ENCODE measurements at places on chromosomes 5 and 9.

GRCh38 chr9:88578121-88579049 lies 43.4 kb downstream of the NXNL2 start:
- H3K27me3 ChIP-seq: no peaks in the 10 kb centered on the region
- no peak overlapping the region for H3K4me3 ChIP-seq
- no peak overlapping the region for H3K27ac ChIP-seq
- H3K36me3 ChIP-seq: no peaks in the 10 kb centered on the region
- DNase-seq: peak; percentile 42

DNA sequence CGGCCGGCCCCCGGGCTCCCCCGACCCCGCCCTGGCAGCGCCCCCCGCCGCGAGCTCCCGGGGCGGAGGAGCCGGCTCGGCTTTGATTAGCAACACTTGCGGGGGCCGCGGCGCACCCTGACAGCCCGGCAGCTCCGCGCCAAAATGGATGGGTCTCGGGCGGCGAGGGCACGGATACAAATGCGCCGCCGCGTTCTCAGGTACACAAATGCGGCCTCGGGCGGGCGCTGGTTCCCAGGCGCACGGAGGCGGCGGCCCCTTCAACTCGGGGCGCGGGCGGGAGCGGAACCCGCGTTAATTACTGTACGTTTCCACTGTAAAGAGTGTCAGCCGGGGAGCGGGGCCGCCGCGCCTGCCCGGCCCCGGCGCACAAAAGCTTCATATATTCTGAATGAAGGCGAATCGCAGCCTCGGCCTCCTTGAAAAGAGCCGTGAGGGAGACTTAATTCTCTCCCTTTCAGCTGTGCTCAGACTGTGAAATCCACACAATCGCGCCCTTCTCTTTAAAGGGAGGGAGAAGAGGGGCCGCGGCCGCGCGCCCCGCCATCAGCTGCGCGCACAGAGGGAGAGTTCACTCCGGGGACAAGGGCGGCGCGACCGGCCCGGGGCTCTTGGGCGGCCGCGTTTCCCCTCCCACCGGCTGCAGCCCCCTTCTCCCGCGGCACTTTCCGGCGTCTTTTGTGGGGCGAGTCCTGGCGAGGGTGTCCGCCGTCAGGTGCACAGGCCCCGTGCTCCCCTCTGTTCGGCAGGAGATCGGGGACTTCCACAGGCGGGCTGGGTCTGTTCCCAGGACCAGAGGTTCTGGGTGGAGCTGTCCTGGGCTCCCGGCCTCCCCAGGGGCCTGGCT lies 27.0 kb downstream of the MSX2 start:
- H3K4me3 ChIP-seq: no peak overlapping the region
- H3K27me3 ChIP-seq: no peaks in the 10 kb centered on the region
- no peak overlapping the region for H3K27ac ChIP-seq
- no peaks in the 10 kb centered on the region for H3K4me1 ChIP-seq
- no peaks in the 10 kb centered on the region for H3K36me3 ChIP-seq
- DNase-seq: no peak

GRCh38 chr9:121633736-121634135 lies 17.7 kb upstream of the DAB2IP start:
- no peak overlapping the region for H3K4me3 ChIP-seq
- H3K4me1 ChIP-seq: no peaks in the 10 kb centered on the region
- H3K36me3 ChIP-seq: no peaks in the 10 kb centered on the region
- H3K27ac ChIP-seq: no peak overlapping the region
- DNase-seq: no peak
- H3K27me3 ChIP-seq: no peaks in the 10 kb centered on the region

DNA sequence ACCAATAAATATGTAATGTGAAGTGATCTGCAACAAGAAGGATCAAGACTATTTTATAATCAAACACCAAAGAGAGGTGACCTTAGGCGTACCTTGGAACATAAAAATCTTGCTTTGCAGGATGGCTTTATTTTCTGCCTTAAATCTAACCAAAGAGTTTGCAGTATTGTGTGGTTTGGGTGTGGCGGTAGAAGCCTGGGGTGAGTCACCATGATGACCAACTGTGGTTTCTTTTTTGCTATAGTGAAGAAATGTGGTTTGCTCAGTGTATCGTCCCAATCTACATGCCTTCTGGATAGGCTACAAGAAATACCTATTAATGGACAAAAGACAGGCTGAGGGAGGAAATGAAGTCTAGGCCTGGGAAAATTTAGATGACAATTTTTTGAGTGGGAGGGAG lies 5.1 kb upstream of the CAST start:
- peaks cover 17% of the 10 kb centered on the region for H3K27me3 ChIP-seq
- H3K36me3 ChIP-seq: no peaks in the 10 kb centered on the region
- no peak overlapping the region for H3K27ac ChIP-seq
- peaks cover 10% of the 10 kb centered on the region for H3K4me1 ChIP-seq

GRCh38 chr5:37375091-37375490 lies 4.0 kb upstream of the WDR70 start:
- no peak overlapping the region for H3K4me3 ChIP-seq
- H3K4me1 ChIP-seq: peaks cover 22% of the 10 kb centered on the region
- no peaks in the 10 kb centered on the region for H3K27me3 ChIP-seq
- no peak for DNase-seq
- H3K36me3 ChIP-seq: no peaks in the 10 kb centered on the region
- no peak overlapping the region for H3K27ac ChIP-seq

GRCh38 chr5:66718374-66719002 lies 122.3 kb downstream of the MAST4 start:
- peak overlapping the region; percentile 24 for H3K27ac ChIP-seq
- no peaks in the 10 kb centered on the region for H3K27me3 ChIP-seq
- DNase-seq: no peak
- H3K4me3 ChIP-seq: no peak overlapping the region
- H3K4me1 ChIP-seq: peaks cover 22% of the 10 kb centered on the region
- H3K36me3 ChIP-seq: no peaks in the 10 kb centered on the region

DNA sequence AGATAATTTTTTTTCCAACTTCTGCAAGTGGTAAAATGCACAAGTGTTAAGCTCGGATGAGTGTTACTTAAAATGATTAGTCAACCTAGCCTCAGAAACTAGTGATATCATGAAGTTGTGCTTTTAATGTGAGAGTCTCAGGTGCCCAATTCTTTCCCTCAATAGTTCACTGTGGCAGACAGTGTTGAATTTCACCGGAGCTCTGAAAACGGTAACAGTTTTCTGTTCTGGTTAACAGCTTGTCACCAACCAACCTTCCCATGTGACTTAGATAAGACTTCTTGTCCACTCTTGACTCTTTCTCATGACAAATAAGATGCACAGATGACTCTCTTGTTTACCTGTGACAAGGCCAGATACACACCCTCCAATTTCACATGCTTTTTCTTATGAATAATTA lies 125.5 kb downstream of the OSTF1 start:
- no peak overlapping the region for H3K4me3 ChIP-seq
- DNase-seq: no peak
- H3K4me1 ChIP-seq: no peaks in the 10 kb centered on the region

DNA sequence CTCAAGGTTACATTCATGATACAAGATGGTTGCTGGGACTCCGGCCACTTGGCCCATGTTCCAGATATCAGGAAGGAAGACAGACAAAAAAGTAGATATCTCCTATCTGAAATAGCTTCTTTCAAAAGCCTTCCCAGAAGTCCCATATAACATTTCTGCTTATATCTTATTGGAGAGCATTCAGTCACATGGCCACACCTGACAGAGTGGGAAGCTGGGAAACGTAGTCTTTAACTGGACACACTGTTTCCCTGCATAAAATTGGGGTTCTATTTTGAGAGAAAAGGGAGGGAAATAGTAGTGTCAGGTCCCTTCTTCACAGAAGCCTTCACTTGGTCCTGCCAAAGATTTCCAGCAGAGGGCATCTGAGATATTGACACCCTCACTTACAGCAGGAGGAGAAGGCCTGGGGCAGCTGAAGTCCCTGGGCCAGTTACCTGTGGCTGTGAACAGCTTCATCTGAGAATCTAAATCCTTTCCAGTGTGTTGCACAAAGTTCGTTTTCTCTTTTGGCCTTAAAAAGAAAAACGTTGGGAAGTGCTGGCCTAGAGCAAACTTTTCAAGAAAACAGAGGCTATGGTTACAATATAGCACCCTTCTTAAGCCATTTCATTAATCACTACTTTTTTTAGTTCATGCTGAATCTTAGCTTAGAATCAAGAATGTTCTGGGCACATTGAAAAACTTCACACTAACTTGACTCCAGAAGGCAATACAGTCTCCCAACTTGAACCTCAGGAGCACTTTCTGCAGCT lies 33.5 kb downstream of the SPEF2 start:
- H3K36me3 ChIP-seq: no peaks in the 10 kb centered on the region
- peak; percentile 75 for DNase-seq
- no peak overlapping the region for H3K4me3 ChIP-seq
- peak overlapping the region; percentile 54 for H3K27ac ChIP-seq
- H3K27me3 ChIP-seq: no peaks in the 10 kb centered on the region

- H3K27ac ChIP-seq: no peak overlapping the region
- H3K36me3 ChIP-seq: peaks cover 54% of the 10 kb centered on the region
- no peak overlapping the region for H3K4me3 ChIP-seq
- no peak for DNase-seq
- no peaks in the 10 kb centered on the region for H3K4me1 ChIP-seq
These were observed 46.2 kb upstream of the FBXW11 start for GRCh38 chr5:172052450-172053236.

- no peaks in the 10 kb centered on the region for H3K4me1 ChIP-seq
- DNase-seq: no peak
- H3K27me3 ChIP-seq: no peaks in the 10 kb centered on the region
- H3K27ac ChIP-seq: no peak overlapping the region
- no peaks in the 10 kb centered on the region for H3K36me3 ChIP-seq
These were observed 259.5 kb downstream of the GRIA1 start for GRCh38 chr5:153749960-153750359.

GRCh38 chr9:132163876-132164603 lies 2.2 kb downstream of the NTNG2 start:
- H3K4me3 ChIP-seq: no peak overlapping the region
- H3K27ac ChIP-seq: no peak overlapping the region
- DNase-seq: no peak

GRCh38 chr5:64814073-64814472 lies 45.3 kb downstream of the CWC27 start:
- no peaks in the 10 kb centered on the region for H3K27me3 ChIP-seq
- H3K27ac ChIP-seq: no peak overlapping the region
- no peaks in the 10 kb centered on the region for H3K4me1 ChIP-seq
- no peak for DNase-seq
- no peak overlapping the region for H3K4me3 ChIP-seq

DNA sequence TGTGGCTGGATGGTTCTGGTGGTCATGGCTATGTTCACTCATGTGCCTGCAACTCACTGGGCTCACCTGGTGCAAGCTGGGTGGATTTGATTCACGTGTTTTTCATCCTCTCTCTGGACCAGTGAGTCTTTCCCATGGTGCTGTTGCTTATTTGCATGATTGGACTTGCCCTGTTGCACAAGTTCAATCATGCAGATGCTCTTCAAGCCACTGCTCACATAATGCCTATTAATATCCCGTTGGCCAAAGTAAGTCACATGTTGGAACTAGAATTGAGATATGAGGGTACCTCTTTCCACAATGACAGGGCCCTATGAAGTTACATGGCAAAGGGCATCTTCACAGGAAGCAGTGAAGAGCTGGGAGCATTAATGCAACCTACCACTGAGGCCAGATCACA lies 26.5 kb upstream of the MROH2B start:
- no peak overlapping the region for H3K4me3 ChIP-seq
- DNase-seq: no peak
- H3K4me1 ChIP-seq: no peaks in the 10 kb centered on the region
- no peaks in the 10 kb centered on the region for H3K27me3 ChIP-seq

DNA sequence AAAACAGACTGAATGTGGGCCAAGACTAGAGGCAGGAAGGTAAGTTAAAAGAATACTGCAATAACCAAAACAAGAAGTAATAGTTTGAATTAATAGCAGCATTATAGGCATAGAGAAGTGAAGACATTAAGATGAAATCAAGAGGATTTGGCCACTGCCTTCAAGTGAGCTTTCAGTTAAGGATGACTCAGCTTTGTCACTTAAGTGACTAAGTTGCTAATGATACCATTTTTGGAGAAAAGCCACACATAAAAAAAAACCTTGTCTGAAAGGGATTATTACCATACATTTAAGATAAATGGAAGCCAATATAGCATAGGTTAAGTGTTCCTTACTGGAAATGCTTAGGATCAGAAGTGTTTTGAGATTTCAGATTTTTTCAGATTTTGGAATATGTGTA lies 57.0 kb downstream of the ECPAS start:
- H3K4me1 ChIP-seq: no peaks in the 10 kb centered on the region
- H3K27ac ChIP-seq: no peak overlapping the region
- H3K27me3 ChIP-seq: no peaks in the 10 kb centered on the region
- H3K36me3 ChIP-seq: no peaks in the 10 kb centered on the region

DNA sequence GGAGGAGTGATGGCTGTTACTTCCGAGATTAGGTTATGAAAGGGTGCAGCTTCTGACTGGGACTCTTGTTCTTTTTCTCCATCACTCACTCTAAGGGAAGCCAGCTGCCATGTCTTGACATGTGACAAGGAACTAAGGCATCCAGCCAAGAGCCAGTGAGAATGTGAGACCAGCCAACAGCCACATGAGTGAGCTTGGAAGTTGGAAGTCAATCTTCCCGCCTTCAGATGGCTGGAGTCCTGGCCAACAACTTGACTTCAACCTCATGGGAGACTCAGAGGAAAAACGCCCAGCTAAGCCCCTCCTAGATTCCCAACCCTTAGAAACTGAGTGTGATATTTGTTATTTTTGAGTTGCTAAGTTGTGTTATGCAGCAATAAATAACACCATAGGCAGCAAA lies 201.1 kb downstream of the SNX18 start:
- H3K4me3 ChIP-seq: no peak overlapping the region
- H3K36me3 ChIP-seq: no peaks in the 10 kb centered on the region
- DNase-seq: no peak

- no peak for DNase-seq
- peaks cover 68% of the 10 kb centered on the region for H3K4me1 ChIP-seq
- H3K36me3 ChIP-seq: 0 out of 2 replicates have a peak, but pooled peaks cover 4% of the 10 kb centered on the region
- H3K27me3 ChIP-seq: no peaks in the 10 kb centered on the region
These were observed 20.1 kb downstream of the CXXC5 start for GRCh38 chr5:139668064-139668880.

- H3K36me3 ChIP-seq: no peaks in the 10 kb centered on the region
- H3K27me3 ChIP-seq: no peaks in the 10 kb centered on the region
- DNase-seq: no peak
- H3K4me3 ChIP-seq: no peak overlapping the region
These were observed 24.2 kb downstream of the HMCN2 start for GRCh38 chr9:130289711-130290241.

- no peaks in the 10 kb centered on the region for H3K27me3 ChIP-seq
- H3K4me3 ChIP-seq: no peak overlapping the region
- no peaks in the 10 kb centered on the region for H3K4me1 ChIP-seq
- no peak for DNase-seq
- no peak overlapping the region for H3K27ac ChIP-seq
These were observed 102.0 kb downstream of the PHF2 start for GRCh38 chr9:93678199-93679019.

- H3K27me3 ChIP-seq: peaks cover 35% of the 10 kb centered on the region
- no peaks in the 10 kb centered on the region for H3K36me3 ChIP-seq
- H3K4me1 ChIP-seq: peaks cover 17% of the 10 kb centered on the region
- H3K27ac ChIP-seq: no peak overlapping the region
- no peak overlapping the region for H3K4me3 ChIP-seq
These were observed 803 bp upstream of the CCNO start for GRCh38 chr5:55234121-55234700.

GRCh38 chr9:111525056-111525977 lies at the start of gene ZNF483:
Gene ZNF483, plus strand, starts transcription at chr9:111525179. Its CDS starts 2,217 bp downstream, at chr9:111527396.
- H3K4me3 ChIP-seq: no peak within 1 kb of the TSS
- no peaks in the 10 kb centered on the region for H3K36me3 ChIP-seq
- no peak within 1 kb of the TSS for H3K27ac ChIP-seq

Data from DND-41 (cell line).